ENCODE measurements at places on chromosomes 16 and 17.

GRCh38 chr16:85872734-85873133, 26.2 kb upstream of the IRF8 start:
- DNase-seq = no peak

- DNase-seq = no peak
Observed at GRCh38 chr17:81522491-81523401, 5.4 kb upstream of the FSCN2 start.

DNA sequence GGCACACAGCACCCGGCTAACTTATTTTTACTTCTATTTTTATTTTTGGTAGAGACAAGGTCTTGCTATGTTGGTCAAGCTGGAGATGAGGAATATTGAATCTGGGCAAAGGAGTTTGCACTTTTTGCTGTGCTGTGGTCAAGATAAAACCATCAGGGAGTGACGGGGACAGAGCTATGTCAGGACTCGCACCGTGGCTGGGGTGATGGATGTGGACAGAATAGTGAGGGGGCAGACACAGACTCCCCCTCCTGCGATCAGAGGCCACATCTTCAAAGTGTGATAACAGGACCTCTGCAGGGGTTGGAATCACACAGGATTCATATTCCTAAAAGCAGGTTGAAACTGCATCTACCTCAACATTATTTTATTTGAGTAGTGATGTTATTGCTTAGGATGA, 25.6 kb downstream of the IL21R start:
- no peak for DNase-seq

DNA sequence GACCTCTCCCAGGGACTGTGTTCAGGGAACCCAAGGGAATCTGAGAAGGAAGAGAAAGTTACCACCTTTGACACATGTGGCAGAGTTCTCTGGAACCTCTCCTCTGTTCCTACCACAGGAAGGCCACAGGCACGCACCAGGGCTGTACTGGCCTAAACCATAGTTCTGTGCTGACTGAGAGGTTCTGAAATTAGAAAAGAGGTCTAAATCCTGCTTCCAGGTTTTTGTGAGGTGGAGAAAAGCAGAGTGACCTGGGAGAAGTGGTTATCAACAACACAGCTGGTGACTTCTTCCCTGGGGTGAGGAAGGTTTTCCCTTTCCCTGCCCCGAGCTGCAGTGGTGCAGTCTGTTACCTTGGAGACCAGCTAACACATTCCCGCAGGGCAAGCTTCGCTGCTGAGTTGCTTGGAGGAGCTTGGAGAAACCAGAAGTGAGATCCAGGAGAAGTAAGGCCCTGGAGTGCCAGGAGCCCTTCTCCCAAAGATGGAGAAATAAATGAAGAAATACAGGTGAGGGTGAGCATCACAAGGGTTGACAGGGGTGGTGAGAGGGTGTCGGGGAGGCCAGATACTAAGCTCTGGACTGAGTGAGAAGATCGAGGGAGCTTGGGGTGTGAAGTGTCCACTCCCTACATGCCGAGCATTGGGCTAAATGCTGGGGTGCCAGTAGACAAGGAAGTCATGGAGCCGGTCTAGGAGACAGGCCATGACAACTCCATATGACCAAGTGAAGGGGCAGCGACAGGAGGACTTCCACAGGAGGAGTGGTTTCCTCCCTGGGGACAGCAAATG, at the start of gene VWA3A:
VWA3A (plus strand) TSS at position 399 of the 791 bp plus-strand sequence; CDS start at position 496, 97 bp downstream.
- no peak for DNase-seq

DNA sequence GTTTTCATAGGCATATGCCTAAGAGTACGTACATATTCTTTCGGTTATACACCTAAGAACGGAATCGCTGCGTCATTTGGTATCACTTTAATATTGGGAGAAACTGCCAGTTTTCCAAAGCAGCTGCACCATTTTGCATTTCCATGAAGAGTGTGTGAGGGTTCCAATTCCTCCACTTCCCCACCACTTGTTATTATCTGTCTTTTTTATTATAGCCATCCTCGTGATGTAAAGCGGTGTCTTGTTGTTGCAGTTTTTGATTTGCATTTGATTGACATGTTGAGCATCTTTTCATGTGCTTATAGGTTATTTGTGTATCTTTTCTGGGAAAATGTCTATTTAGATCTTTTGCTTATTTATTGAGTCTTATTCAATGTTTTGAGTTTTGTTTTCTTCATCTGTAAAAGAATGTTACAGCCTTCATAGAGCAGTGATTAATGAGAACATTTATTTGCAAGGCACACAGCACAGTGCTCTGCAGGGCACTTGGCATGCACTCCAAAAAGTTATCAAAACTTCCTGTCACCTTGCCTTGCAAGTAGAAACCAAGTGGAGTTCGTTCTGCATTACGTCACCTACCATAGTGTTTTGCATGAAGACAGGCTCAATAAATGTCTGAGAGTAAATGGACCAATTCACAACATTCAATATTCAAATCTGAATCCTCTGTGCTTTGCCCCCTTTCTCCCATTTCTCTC, 26.6 kb upstream of the ST6GALNAC1 start:
- DNase-seq = no peak

- DNase-seq = peak; percentile 95
Observed at GRCh38 chr16:85019659-85020245, 7.8 kb upstream of the KIAA0513 start.

GRCh38 chr17:20935740-20936139, 107.1 kb downstream of the USP22 start:
- no peak for DNase-seq

Data from NCI-H1092 treated with DMSO at 0.1 percent for 48 hours (cell line).